ENCODE measurements at places on chromosomes 2 and 18.

DNA sequence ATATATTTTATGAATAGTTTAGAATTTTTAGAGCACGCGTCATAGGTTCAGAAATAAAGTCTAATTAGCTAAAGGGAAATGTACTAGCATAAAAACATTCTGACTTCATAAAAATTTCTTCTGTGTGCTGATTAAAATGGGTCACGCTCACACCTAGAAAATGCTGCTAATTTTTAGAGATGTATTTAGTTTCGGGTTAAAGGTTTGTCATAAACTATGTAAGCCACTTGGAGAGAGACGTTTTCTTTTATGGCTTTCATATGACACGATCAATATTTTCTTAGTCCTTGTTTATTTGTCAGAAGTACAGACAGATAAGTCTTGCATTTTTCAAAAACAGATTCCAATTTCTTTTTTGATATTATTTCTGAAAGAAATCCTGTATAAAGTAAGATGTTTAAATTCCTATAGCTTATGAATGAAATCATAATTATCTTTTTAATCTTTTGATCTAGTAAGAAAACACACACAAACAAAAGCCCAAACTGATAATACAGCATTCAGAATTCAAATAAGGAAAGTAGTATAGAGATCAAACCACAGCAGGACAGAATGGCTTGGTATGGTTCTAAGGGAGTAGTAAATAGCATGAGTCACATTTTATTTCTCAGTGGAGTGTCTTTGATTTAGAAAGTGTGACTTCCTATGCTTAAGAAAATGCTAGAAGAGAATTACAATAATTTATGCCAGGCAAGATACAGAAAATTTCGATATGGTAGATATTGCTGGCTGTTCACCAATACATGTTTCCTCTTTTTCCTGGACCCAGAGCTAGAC lies 236.6 kb downstream of the GPD2 start:
- DNase-seq: no peak

DNA sequence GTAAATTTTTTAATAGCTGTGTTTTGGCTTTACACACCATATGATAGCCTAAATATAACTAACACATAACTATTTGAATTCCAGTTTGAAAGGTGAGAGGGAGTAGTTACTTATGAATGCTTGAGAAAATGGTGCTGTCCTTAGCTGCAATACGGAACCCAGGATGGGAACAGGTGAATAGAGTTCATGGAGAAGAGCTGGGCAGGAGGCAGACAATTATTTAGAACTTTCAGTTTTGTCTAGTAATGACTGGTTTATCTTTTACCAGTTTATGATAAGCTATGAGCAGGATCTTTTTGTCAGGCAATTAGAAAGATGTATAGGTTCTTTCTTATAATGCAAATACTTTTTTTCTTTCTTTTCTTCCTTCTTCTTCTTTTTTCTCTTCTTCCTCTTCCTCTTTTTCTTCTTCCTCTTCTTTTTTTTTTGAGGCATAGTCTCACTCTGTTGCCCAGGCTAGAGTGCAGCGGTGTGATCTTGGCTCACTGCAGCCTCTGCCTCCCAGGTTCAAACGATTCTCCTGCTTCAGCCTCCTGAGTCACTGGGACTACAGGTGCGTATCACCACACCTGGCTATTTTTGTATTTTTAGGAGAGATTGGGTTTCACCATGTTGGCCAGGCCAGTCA lies 25.9 kb downstream of the UBR3 start:
- DNase-seq: no peak

- DNase-seq: no peak
Observed at GRCh38 chr2:68829749-68830148, 41.4 kb downstream of the BMP10 start.

- DNase-seq: no peak
Observed at GRCh38 chr2:150041722-150042425, 445.6 kb downstream of the RND3 start.

DNA sequence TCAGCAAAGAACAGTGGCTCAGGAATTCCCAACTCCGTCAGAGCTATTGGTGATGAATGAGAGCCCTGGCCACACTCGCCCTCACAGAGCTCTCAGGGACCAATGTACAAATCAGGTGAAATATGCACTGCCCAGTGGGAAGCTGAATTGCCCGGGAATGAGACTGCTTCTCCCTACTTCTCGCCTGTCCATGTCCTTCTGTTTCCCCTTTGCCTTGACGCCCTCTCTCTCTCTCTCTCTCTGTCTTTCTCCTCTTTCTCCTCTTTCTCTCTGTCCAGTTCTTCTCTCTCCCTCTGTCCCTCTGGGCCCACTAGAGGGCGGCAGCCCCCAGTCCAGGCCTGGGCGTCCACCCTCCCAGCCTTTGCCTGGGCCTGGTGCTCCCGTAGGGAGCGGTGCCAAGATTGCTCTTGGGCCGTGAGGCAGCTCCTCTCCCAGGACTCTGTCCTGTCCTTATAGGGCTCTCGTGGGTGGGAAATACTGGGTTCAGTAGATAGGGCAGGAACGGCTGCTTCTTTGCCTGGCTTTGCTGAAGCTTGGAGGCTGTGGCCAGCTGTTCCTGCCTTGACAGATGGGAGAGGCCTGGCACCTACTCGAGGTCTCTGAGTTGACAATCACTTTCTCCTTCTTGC lies 28.4 kb upstream of the PUM2 start:
- peak; percentile 16 for DNase-seq

DNA sequence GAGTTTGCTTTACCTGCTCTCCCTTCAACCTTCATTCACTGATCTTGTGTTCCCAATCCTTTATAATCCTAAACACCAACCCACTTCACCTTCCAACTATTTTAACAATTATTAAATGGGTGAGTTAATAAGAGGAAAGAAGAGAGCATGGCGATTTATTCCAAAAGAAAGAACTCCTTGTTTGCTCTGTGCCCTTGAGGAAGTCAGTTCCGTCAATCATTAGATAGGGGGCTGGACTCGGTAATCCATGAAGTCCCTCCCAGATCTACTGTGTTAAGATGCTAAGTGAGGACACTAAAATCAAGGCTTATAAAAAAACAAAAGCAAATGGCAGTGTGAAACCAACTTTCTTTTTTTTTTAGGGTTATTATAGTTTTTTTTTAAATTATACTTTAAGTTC lies 589.9 kb downstream of the XIRP2 start:
- DNase-seq: no peak

DNA sequence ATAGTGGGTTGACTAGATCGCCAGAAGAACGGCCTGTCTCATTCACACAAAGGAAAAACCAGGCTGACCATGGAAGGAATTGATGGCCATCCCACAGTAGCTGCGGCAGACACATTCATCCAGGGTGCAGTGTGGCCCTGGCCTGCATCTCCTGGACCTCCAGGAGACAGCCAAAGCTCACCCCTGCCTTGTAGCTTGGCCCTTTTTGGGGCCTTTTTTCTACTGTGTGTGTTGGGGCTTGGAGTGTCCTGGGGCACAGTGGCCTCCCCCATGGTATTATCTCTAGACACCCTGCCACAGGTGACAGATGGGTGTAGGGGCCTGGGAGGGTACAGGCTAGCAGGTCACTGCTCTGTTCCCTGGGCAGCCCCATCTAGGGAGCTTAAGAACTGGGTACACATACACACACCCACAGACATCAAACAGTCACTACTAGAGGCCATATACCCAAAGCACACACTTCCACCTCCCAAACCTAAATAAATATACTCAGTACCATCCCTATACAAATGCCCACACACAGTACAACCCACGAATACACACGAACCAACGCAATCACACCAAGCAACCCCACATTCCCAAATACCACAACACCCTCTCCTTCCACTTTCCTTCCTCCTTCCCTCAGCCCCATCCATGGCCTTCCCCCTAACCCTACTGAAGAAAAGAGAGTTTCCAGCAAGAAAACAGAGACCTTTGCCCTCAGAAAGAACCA lies 8.6 kb downstream of the EN1 start:
- no peak for DNase-seq

DNA sequence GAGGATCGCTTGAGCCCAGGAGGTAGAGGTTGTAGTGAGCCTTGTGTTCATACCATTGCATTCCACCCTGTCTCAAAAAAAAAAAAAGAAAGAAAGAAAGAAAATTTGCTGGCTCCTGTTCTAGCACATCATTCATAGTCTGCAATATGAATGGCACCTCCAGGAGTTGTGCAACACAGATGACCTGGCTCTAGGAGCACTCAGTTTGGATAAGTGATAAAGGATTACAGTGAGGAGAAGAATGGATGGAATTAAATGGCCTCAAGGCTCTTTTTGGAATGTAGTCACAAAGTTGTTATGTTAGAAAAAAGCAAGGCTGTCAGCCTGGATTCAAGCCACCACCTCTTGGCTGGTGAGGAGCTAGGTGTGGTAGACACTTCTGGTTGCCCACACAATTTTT lies 21.5 kb upstream of the SPRED2 start:
- no peak for DNase-seq

DNA sequence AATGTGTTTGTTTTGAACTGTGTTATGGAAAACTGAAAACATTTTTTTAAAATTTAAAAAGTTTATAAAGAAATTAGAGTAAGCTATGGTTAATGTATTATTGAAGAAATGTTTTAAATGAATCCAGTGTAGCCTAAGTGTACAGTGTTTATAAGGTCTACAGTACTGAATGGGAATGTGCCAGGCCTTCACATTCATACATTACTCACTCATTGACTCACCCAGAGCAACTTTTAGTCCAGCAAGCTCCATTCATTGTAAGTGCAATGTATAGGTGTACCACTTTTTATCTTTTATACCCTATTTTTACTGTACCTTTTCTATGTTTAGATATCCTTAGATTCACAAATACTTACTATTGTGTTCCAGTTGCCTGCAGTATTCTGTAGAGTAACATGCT lies 215.1 kb upstream of the THUMPD2 start:
- DNase-seq: no peak

GRCh38 chr2:241034490-241035141 lies 36.2 kb downstream of the SNED1 start:
- DNase-seq: no peak

DNA sequence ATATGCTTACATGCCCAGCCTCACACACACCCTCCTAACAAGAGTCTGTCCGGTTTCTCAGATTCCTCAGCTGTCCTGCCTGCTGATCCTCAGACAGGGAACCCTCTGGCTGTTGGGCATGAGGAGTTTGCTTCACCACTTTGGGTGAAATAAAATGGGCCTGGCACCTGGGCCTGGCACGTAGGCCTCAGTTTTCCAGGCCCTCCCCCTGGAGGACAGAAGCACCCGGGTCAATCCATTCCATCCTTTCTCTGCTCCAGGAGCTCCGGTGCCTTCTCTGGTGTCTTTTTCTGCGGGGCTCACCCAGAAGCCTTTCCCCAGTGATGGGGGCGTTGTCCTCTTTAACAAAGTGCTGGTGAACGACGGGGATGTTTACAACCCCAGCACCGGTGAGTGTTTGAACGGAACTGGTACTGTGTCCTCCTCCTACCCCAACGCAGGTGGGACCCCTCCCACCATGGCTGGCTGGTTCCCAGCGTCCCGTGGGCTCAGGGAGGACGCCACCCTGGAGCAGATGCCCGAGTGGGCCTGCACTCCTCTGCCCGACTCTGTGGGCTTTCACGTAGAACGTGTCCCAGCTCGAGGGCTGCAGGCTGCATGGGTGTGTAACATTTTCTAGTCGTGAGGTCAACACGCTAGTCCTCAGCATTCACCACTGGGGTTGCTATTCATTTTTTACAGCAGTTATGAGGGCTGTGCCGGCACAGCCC lies 62.8 kb downstream of the EMILIN2 start:
- no peak for DNase-seq

GRCh38 chr2:95052307-95052706 lies 26.8 kb downstream of the MAL start:
- no peak for DNase-seq

DNA sequence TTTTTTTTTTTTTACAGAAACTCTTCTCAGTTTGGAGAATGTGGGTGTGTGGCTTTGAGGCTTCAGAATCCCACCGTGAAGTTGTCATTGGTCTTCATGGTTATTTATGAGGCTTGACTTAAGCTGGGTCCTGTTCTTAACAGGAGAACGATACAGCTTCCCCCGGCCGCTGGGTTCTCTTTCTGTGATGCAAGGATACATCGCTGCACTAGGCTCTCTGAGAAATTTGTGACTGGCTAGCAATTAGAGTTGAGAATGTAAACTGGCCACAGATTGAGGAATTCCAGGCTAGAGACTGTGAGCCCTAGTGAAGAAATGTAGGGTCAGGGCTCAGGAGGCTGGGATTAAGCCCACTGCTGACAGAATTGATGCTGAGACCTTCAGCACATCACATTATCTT lies 29.8 kb downstream of the MGAT5 start:
- DNase-seq: no peak

GRCh38 chr2:112658839-112659667 lies 13.3 kb downstream of the SLC20A1 start:
- DNase-seq: no peak

DNA sequence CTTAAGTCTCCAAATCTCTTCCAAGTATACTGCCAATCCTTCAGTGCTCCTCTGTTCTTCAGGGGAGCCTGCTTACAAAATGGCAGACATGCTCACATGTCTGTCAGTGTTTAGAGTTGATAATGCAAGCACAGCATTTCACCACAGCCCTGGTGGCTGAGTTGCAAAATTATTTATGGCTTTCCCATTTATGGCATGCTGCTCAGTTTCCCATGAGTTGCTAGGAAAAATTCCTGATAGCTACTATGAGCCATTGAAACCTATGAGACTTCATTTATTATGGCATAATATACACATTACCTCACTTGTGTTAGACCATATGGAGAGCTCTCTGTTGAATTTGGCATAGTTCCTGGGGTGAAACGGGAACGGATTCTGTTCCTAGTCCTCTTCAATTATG lies 448.7 kb upstream of the TCF4 start:
- DNase-seq: no peak

DNA sequence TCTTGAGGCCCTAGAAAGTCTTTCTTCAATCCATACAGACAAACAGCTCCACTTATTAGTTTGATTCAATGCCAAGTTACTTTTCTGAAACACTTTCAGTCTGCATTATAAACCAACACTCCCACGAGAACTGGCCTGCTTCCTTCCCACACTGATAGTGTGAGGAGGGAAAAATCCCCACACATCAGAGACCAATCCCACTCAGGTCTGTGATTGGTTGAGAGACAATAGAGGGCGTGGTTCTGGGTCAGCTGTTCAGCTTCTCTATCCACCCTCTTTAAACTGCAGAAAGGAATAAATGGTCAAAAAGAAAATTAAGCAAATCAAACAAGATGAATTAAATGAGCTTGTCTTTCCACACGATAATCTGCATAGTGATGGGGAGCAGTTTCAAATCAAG lies 152.5 kb downstream of the NRP2 start:
- DNase-seq: no peak

DNA sequence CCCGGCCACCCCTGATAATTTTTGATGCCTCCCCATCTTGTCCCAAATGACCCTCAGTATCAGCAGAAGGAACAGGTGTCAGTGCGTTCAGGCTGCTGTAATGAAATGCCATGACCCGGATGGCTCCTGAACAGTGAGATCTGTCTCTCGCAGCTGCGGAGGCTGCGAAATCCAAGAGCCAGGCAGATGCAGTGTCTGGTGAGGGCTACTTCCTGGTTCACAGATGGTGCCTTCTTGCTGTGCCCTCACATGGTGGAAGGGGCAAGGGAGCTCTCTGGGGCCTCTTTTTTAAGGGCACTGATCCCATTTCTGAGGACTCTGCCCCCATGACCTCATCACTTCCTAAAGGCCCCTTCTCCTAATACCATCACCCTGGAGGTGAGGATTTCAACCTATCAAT lies 152.2 kb downstream of the TWIST2 start:
- no peak for DNase-seq

GRCh38 chr2:236444187-236444586 lies 125.4 kb upstream of the ACKR3 start:
- no peak for DNase-seq
